Renal pelvis (tissue), 12 donors: ENCODE measurements at places on chromosomes 12 and 14. TPM values are rescaled to one million over a fixed set of nuclear protein-coding genes. Genes with fewer than 3 reads are reported as not detected.

The RERGL gene
- 11.0 TPM for polyA plus RNA-seq

The DPY19L2 gene
- polyA plus RNA-seq, result 26.4 TPM

The OR4N2 gene
- not detected for polyA plus RNA-seq

The SRRM4 gene
- 0.04 TPM for polyA plus RNA-seq

The CLEC1B gene
- polyA plus RNA-seq, result 1.6 TPM

The AVPR1A gene
- polyA plus RNA-seq, result 8.4 TPM

The SLC2A14 gene
- 0.34 TPM for polyA plus RNA-seq

The AMN gene
- 43.3 TPM for polyA plus RNA-seq

The POLR3B gene
- 15.4 TPM for polyA plus RNA-seq

The LAG3 gene
- 2.0 TPM for polyA plus RNA-seq

The STYK1 gene
- polyA plus RNA-seq, result 1.1 TPM

DNA sequence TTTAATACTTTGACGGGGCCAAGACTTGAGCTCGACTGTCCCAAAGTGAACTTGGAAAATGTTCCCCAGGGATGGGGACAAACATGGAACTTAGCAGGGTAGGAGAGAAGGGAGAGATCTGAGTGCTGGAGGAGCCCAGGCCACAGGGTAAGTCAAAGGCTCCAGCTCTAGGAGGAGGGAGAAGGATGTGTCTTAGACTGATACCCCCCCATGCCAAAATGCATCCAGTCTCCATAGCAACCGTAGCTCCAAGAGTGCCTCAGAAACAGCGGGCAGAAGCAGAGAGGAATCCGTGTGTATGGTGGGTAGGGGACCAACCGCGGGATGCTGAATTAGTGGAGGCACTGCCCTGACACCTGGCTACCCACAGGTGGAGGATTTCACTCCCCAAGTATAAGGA is 845 bp upstream of the AGAP2 start:
- no peak for DNase-seq

DNA sequence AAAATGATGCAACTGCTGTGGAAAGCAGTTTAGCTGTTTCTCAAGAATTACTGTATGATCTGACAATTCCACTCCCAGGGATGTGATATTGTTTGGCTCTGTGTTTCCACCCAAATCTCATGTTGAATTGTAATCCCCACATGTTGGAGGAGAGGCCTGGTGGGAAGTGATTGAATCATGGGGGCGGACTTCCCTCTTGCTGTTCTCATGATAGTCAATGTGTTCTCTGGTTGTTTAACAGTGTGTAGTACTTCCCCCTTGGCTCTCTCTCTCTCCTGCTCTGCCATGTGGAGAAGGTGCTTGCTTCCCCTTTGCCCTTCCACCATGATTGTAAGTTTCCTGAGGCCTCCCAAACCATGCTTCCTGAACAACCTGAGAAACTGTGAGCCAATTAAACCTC is 93.4 kb upstream of the CPM start:
- no peak for DNase-seq

- no peak for DNase-seq
These were observed 33.3 kb downstream of the ERG28 start for GRCh38 chr14:75627406-75627805.

GRCh38 chr14:54528973-54529372 is 19.3 kb downstream of the CGRRF1 start:
- no peak for DNase-seq

GRCh38 chr12:117052386-117053049 is 46.7 kb downstream of the TESC start:
- no peak for DNase-seq

DNA sequence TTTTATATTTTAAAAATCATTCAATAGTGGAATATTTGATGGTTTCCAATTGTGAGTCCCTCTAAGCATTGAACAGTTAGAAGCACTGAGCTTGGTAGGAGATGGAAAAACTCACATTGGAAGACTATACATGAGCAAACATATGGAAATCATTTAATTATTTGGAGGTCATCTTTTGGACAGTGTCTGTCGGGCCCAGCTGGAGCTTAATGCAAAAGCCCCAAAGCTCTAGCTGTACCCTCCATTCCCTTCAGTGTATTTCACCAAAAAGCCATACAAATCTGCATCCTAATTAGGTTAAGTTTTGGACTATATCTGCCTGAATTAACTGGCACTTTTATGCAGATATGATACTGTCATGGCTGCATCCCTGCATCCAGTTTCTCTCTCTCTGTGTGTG is 365.7 kb downstream of the FLRT2 start:
- no peak for DNase-seq

DNA sequence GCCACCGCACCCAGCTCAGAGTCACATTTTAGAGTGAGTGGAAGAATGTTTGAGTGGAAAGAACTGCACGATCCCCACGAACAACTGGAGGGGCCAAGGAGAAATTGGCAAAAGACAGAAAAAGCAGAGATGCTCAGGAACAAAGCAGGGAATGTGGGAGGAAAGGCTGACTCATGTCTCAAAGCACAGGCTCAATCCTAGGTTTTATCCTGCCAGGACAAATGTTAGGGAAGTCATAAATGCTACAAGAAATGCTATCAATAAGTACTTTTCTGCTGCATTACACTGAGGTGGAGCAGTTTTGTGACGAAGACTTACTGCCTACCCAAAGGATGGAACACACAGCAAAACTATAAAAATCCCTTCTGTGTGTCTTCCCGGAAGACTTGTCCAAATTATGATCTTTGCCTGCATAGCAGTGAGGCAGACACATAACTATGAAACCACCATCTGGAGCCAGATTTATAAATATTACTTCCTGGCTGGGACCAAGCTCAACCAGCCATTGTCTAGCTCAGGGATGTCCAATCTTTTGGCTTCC is 26.7 kb downstream of the NIN start:
- no peak for DNase-seq

- DNase-seq, result no peak
These were observed 9.2 kb downstream of the GLIPR1 start for GRCh38 chr12:75489613-75490210.

GRCh38 chr12:67026487-67027246 is 242.5 kb upstream of the CAND1 start:
- DNase-seq, result no peak

DNA sequence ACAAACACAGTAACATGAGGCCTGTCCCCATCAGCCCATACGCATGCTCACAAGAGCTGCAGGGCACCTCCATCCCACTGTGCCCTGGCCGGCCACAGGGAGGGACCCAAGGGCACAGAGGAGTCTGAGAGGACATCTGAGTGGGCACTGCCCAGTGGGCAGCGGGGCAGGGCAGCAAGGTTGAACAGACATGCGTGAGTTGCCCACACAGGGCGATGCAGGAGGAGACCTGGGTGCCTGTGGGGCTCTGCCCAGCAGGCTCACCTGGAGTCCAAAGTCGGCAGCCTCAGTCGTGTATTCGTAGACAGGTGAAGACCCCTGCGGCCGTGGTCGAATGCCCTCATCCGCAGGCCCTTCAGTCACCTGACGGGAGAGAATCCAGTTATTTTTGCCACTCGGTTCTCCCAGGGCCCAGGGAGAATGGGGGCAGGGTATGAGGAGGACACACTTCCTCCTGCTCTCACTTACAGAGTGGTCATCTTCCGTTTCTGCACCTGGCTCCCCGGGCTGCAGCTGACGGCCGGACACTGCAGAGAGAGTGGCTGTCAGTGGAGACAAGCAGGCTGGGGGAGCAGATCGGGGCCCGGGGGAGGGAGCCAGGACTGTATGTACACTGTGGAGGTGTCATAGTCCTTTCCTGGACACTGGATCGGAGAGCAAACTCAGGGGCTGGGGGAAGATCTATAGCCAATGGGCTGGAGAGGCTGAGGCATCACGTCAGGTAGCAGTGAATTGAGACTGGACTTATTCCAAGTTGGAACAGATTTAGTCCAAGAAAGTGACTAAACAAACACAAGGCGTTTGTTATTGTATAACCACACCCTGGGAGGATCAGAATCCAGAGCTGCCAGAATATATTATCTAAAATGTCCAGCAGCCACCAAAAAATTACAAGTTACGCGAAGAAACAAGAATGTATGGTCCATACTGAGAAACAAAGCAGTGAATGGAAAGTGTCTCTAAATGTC is 20.7 kb downstream of the AHNAK2 start:
- DNase-seq, result no peak

DNA sequence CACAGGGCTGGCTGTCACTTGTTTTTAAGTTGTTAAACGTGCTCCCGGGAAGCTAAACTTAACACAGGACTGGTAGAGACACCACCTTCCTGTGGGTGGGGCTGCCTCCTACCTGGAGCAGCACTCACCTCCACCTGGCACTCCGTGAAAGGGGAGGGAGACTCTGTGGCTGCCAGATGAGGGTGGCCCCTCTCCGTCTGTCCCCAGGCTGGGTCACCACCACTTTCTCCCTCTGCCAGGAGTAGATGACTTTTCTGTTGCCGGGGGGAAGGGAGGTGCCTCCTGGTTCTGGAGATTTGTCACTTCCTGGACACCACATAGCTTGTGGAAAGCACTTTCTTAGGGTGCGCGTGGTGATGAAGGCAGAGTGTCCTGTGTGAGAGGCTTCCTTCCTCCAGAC is 81.3 kb downstream of the WDR20 start:
- no peak for DNase-seq

GRCh38 chr12:50925342-50925651 is 27.0 kb upstream of the HIGD1C start:
- DNase-seq, result no peak

GRCh38 chr12:27221625-27222387 is 22.3 kb upstream of the STK38L start:
- DNase-seq, result no peak

- DNase-seq, result no peak
These were observed 424.8 kb downstream of the DIO2 start for GRCh38 chr14:79786522-79786921.

- DNase-seq, result no peak
These were observed 106.4 kb downstream of the ARF6 start for GRCh38 chr14:49999146-49999761.

DNA sequence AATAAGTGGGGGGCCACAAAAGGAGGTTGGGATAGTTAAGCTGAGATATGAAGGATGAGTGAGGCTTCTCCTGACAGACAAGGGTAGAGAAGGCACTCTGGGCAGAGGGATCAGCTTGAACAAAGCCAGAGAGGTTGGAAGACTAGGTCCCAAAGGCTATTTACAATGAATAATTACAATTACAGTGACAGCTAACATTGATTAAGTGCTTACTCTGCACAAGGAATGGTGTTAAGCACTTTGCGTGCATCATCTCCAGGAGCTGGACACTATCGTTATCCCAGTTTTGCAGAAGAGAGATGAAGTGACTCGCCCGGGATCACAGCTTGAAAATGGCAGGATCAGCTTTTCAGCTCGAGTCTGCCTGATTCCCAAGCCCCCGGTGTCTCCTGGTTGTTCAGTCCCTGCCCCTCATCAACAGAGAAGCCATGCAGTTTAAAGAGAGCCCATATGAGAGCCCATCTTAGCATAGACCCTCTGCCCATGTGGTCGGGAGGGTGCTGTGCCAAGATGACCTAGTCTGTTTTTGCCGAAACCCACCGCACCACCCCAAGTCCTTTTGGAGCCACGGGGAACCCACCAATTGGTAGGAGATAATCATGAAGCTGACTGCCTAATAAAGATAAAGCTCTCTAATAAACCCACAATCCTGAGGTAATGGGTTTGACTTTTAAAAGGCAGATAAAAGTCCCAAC is 89.9 kb upstream of the HSPB8 start:
- no peak for DNase-seq
